ENCODE measurements at places on chromosomes 2 and 18.

DNA sequence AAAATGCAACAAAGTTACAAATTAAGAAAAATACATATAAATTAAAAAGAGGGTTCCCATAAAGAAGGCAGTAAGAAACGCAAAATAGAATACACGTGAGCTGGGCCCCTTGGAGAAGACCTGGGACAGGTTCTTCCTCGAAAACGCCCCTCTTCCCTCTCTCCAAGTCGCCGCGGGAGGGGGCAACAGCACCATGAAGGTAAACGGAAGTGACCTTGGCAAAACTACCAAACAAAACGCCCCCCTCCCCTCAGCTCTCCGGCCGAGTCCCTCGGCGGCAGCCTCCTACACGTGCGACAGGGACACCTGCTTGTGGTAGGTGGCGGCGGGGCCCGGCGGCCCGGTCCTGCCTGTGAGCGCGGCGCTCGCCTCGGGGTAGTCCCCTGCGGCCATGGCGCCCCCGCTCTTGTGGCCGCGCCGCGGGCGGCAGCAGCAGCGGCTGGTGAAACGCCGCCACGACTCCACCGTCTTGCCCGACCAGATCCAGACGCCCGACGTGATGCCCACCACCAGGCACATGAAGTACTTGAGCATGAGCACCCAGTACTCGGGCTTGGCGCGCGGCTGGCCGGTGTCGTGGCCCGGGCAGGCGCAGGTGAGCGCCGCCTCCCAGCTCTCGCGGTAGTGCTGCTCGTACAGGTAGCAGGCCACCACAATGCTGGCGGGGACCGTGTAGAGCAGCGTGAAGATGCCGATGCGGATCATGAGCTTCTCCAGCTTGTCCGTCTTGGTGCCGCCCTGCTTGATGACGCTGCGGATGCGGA lies 2.8 kb downstream of the FZD5 start:
- DNase-seq = no peak

DNA sequence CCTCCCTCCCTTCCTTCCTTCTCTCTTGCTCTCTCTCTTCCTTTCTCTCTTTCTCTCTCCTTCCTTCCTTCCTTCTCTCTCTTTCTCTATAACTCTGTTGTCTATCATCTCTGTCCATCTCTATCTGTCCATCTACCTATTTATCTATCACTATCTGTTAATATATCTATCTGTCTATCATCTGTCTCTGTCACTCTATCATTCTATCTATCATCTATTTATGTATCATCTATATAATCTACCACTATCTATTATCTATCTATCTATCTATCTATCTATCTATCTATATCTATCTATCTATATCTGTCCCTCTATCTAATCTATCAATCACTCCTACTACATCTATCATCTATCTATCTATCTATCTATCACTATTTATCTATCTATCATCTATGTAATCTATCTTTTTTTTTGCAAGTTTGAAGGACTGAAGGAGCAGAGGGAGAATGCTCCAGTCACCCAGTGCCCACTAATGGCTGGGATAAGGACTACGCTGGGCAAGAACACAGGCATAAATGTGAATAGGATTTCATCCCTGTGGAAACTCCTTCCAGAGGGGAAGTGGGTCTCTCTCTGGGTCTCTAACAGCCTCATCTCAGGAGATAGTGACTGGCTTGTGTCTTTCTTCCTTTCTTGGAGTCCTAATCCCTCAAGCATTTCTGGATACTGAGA lies 427.0 kb downstream of the LPIN1 start:
- no peak for DNase-seq

DNA sequence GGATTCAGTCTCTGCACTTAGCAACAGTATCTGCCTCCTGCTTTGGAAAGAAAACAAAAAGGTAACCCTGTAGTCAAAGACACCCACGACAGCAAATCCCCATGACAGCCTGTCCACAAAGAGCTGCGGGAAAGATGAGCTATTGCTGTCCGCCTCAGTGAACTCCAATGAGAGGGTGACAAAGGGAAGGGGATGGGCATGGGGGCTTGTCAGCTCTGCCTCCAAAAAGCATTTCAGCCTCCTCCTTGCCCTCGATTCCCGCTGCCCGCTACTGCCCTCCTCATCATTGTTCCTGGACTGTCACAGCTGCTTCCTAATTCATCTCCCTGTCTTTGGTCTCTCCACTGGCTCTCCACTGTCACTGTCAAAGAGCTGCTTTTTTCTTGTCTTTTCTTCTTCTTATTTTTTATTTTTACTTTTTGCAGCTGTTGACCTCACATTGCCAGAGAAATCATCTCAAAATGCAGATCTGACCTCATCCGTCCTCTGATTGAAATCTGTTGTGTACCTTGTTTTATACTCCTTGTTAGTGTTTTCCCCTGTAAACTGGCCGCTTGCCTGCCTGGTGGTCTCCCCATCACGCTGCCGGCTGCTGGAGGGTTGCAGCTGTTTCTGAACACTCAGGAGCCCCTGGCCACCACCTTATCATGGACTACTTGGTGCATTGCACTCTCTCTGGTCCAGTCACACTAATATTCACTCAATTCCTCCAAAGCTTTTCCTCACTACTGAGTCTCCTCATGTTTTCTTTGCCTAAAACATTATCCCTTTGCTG lies 7.9 kb upstream of the E2F6 start:
- no peak for DNase-seq

GRCh38 chr2:241857572-241858121 lies 1.0 kb downstream of the PDCD1 start:
- DNase-seq = no peak

DNA sequence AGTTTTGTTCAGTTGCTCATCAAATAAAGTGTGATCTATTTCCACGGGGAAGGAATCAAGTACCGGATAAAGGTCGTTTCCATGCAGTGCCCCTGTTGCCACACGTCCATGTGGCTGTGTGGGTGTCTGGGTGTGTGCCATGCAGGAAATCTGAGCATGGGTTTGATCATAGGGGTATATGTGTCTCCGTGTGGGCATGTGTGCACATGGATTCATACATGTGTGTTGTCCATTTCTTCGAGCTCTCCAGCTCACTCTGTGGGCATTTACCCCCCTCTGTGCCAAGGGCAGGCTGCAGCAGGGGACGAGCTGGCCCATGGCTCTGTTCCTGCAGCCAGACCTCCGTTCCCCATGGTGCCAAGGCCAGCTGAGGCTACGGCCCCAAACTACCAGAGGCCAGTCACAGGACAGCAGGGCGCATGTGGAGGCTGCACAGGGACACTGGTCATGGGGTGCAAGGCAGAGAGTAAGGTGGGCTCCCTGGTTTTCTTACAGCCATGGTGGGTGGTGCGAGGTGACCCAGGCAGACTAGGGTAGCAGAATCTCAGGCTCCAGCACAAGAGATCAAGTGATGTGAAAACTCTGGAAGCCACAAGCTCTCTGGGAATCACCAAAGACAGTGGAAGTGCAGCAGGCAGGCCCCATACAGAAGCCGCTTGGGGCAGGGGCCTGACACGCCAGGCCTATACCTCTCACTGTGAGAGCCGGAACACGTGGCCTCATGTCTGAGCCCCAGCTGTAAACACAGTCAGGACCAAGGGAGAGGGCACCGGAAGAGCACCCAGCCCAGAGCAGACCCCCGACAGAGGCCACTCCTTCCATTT lies 66.4 kb upstream of the RAB6C start:
- no peak for DNase-seq

DNA sequence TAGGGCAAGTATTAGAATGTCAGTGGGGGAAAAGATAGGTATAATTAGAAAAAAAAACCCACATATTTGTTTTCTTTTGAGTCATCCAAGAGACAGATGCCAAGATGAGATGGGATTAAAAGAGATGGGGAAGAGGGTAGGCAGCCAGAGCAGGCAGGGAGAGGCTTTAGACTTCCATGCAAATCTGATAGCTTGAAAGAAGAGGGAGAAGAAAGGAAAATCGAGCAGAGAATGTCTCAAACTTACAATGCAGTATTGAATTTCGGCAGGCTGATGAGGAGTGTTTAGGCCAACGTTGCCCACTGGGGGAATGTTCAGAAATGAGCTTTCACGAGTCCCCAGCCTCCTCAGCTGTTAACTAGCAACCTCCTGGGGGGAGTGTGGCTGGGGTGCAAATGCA lies 91.3 kb downstream of the SPATS2L start:
- no peak for DNase-seq

GRCh38 chr18:59820663-59821062 lies 79.1 kb upstream of the PMAIP1 start:
- no peak for DNase-seq

DNA sequence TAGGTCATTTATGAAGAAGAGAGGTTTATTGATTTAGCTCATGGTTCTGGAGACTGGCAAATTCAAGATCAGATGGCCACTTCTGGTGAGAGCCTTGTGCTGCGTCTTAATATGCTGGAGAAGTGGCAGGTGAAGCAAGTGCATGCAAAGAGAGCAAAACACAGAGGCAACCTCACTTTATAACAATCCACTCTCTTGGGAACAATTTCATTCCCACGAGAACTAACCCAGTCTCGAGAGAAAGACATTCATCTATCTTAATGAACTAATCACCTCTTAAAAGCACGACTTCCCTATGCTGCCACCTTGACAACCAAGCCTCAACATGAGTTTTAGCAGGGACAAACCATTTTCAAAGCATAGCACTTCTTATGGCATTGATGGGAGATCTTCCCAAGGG lies 186.5 kb upstream of the RASGRP3 start:
- no peak for DNase-seq

DNA sequence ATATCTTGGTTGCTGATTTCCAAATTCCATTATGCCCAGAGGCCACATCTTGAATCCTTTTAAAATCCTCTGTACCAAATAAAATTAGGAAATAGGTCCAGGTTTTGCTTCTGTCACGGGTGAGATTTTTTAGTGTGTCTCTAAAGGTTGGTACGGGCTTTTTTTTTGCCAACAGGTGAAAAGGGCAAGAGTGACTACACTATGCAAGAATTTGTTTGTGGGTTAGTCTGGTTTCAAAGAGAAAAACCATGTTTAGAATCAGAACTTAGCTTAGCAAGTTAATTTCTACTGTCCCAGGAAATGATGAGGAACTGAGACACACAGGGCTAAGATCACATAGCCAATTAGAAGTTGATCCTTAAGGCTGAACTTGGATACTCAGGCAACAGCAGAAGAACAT lies 41.7 kb downstream of the POLR1A start:
- DNase-seq = no peak

DNA sequence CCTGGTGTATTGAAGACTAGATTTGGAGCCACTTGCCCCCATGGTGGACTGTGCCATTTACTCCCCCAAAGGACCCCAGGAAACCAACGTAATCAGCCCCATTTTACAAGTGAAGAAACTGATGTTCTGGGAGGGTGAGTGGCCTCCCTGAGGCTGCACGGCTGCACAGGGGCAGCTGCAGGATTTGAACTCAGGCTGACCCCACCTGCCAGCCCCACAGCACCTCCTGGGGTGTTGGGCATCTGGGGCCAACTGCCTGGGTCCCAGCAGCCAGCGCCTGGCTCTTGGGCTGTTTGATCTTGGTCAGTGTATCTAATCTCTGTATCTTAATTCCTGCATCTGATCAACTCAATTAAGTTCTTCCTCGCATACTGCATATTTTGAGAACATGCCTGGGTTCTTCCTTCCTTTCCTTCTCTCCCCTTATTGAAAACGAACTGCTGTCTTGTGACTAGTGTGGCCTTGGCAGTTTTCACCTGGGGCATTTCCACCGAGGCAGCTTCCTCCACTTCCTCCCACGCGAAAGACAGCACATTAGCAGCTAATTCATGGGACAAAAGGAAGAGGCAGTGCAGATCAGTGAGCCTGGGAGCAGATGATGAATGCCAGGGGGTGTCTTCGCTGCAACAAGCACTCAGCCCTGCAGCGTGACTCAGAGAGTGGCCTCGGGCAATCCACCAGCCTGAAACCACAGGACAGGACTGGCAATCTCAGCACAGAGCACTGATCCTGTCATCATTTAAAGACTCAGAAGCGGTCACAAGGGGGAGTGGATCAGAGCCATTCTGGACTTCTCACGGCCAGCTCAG lies 184.1 kb upstream of the RAB12 start:
- DNase-seq = no peak

GRCh38 chr2:170005702-170006101 lies 172.2 kb upstream of the MYO3B start:
- DNase-seq = no peak

- DNase-seq = no peak
Measured at GRCh38 chr2:176768185-176768584, 444.4 kb upstream of the HNRNPA3 start.

DNA sequence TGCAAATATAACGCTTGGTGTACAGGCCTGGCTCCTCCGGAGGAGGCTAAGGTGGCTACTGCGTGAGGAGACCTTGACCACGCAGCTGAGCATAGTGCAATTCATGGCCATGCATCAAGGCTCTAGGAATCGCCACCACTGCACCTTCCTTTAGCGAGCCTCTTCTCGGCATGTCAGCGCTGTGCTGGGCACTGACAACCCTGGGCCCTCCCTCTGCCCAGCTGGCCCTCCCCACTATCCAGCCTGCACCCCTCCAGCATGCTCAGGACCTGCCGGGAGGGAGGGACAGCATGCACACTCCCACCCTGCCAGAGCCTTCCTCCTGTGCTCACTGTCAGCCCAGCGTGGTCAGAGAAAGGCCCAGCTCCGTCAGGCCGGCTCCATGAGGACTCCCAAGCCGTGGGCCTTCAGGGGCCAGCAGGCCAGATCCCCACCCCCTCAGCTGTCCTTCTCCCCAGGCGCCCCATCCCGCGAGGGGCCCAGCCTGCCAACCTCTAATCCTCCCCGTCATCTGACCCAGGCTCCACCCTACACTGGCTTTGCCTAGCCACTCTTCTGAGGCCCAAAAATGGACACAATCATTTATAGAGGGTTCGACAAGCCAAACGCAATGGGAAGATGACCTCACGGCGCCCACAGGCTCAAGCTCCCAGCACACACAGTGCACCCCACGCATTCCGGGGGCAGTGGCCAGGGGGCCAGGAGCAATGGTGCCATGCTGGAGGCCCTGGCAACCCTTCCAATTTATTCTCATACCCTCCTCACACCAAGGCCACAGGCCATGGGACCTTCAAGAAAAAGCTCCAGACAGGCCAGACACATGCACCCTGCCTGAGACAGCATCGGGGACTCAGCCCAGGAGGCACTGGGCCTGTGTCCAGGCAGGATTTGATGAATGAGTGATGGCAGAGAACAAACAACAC lies 3.5 kb downstream of the BIN1 start:
- DNase-seq = no peak

- DNase-seq = no peak
Measured at GRCh38 chr2:36425608-36426355, 70.2 kb downstream of the CRIM1 start.

DNA sequence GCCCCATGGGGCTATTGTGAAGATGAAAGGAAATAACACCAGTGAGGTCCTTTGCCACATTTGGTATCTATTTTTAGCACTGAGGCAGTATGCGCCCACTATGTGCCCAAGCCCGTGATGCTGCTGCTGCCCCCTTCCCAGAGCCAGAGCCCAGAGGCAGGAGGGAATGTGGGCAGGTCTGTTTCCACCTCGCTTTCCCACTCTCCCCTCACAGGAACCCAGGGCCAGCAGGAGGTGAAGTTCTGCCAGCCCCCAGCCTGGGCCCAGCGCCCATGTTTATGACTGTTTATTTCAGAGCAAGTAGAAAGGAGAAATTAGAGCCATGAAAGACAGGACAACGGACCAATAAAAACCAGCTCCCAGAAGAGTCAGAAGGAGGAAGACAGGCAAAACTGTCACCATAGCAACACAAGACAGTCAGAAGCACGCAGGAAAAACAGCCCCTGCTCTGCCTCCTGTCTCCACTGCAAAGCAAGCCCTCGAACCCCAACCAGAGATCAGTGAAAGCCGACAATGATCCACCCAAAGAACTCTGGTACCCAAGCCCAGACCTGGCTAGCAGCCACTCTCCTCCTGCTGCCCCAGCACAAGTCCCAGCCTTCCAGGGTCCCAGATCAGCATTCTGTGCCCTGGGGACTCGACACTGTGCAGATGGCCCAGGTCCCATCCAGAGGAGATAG lies 1.4 kb downstream of the CYRIA start:
- DNase-seq = no peak
